ENCODE measurements at places on chromosomes 5 and 9.

DNA sequence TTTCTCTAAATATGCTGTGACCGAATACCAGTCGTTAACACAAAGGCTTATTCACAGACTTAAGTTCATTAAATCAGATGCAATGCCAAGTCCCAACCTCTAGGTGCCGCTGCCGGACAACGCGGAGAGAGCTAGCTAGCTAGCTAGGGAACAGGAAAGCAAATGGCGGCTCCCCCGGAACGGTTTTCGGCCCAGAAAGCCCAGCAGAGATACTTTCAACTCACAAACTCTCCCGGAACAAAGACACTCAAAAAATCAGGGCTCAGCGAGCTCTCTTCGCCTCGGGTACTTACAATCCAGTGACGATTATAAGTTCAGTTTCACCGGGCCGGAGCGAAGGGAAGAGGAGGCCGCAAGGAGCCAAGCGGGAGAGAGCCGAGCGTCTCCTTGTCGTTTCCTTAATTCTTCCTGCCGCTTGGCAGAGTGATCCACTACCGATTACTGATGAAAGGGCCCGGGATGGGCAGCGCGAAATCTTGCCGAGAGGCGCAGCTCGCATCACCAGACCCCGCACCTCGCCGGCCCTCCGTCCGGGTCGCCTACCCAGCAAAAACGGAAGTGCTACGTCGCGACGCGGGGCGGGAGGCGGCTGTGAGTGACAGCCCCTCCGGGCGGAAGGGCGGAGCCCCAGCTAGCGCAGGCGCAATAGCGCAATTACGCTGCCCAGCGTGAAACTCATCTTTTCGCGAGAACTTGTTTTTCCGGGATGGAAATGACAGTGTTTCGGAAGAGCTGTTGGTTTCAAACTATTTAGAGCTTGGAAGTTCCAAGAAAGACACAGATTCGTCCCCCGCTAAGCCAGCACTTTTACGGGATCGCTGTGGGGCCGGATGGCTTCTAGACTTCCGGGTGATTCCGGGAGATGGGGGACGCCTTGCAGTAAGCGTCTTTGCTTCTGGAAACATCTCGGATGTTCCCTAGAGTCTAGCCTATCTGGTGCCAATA is at the start of gene TAF7:
Gene TAF7, minus strand, starts transcription at position 560 of the 945 bp plus-strand sequence. CDS start 740 bp downstream, outside the sequence.
- peak; percentile 96 for DNase-seq

GRCh38 chr9:73683862-73684591 is 532.4 kb downstream of the ANXA1 start:
- peak; percentile 47 for DNase-seq

GRCh38 chr5:38286002-38286401 is 27.6 kb downstream of the EGFLAM start:
- no peak for DNase-seq

- peak; percentile 17 for DNase-seq
Measured at GRCh38 chr9:27421577-27421976, 102.5 kb upstream of the IFNK start.

- peak; percentile 26 for DNase-seq
Measured at GRCh38 chr9:95874303-95874988, 1.0 kb upstream of the ERCC6L2 start.

- no peak for DNase-seq
Measured at GRCh38 chr5:67686746-67687145, 490.1 kb upstream of the CD180 start.

GRCh38 chr5:88695232-88695631 is 187.8 kb downstream of the MEF2C start:
- no peak for DNase-seq

GRCh38 chr5:36236801-36237200 is 4.9 kb downstream of the NADK2 start:
- no peak for DNase-seq

DNA sequence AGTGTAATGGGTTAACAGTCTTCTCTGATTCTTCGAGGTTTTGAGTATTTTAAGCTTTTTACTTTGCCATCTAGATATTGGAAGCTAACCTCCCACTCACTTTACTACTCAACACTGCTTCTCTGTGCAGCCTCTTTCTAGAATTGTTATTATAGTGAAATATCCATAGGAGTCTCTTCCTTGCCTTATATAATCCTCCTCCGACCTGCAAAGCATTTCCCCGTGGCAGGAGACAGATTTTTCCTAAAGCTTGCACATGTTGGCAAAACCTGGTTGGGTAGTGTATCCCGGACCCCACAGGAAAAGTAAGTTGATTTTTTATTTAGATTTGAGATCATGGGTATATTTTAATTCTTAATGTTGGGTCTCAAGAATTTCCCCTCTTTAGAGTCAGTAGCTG is 249.1 kb downstream of the CD180 start:
- no peak for DNase-seq

GRCh38 chr9:127981559-127982121 is 851 bp upstream of the EEIG1 start:
- no peak for DNase-seq

- no peak for DNase-seq
Measured at GRCh38 chr5:10214041-10214440, 35.6 kb downstream of the ATPSCKMT start.

DNA sequence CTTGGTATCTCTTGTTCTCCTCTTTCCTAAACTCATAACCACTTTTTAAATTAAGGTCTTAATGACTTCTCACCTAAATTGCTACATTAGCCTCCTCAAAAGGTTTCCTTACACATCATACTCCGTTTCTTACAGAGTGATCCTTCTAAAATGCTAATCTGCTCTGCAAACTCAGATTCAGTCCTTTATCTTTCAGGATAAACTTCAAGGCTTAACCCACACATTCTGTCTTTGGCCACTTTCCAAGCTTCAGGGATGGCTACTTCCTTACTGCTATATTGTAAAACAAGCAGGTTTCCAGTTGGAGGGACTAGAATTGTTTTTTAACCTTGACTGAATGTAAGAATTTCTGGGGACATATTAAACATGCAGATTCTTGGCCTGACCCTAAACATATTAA is 105.5 kb upstream of the CHD1 start:
- DNase-seq = peak; percentile 53

DNA sequence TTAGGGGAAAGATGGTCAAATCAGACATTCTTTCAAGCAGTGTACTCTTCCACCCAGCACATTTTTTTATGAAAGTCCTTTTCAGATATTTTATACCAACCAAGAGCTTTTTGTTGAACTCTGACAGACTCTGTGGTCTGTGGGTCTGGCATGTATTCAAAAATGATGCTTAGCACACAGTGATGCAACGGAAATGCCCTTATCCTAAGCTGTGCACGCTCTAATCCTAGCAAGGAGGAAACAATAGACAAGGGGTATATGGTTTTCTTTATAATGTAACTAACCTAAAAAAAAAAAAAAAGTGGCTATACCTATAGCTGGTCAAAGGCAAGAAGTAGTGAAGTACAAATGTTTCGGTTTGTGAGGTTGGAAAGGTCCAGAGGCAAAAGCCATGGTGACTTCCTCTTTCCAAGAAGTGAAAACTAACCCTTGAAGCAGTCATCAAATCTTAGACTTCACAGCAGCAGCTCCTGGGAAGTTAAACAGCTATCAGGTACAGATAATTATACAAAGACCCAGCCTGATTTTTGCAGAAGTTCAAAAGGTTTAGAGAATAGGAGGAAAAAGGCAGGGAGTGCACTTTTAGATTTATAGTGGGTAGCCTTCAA is 82.5 kb downstream of the SEMA6A start:
- DNase-seq = peak; percentile 54

- DNase-seq = no peak
Measured at GRCh38 chr5:2164586-2164985, 281.9 kb upstream of the IRX4 start.

- DNase-seq = no peak
Measured at GRCh38 chr5:180815293-180815917, 12.8 kb upstream of the MGAT1 start.

- peak; percentile 88 for DNase-seq
Measured at GRCh38 chr9:115164511-115164974, 46.6 kb upstream of the TNC start.

GRCh38 chr9:114156657-114157421 is 1.5 kb downstream of the COL27A1 start:
- DNase-seq = no peak

GRCh38 chr5:164763206-164763605 is 1257.8 kb downstream of the MAT2B start:
- no peak for DNase-seq

DNA sequence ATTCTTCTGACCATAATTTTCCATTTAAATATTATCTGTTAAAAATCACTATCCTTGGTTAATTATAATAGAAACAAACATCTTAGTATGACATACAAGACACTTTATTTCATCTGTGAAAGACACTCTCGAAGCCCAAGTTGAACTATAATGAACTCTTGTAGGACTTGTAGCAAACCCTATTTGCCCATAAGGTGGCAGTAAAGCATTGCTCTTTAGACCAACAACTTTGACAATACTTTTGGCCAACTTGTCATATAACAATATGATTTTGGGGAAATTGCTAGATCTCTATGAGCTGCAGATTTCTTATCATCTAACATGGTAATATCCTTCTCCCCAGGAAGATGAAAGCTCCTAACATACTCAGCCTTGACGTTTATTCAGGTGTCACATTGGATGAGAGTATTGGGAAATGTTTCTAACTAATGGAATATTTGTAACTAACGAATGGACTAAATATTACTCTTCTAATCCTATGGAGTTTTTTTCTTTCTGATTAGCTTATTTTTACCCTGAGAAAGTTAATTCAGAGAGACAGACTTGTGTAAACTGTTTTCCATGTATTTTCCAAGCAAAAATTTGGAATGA is 11.0 kb downstream of the SPINK14 start:
- peak; percentile 81 for DNase-seq

DNA sequence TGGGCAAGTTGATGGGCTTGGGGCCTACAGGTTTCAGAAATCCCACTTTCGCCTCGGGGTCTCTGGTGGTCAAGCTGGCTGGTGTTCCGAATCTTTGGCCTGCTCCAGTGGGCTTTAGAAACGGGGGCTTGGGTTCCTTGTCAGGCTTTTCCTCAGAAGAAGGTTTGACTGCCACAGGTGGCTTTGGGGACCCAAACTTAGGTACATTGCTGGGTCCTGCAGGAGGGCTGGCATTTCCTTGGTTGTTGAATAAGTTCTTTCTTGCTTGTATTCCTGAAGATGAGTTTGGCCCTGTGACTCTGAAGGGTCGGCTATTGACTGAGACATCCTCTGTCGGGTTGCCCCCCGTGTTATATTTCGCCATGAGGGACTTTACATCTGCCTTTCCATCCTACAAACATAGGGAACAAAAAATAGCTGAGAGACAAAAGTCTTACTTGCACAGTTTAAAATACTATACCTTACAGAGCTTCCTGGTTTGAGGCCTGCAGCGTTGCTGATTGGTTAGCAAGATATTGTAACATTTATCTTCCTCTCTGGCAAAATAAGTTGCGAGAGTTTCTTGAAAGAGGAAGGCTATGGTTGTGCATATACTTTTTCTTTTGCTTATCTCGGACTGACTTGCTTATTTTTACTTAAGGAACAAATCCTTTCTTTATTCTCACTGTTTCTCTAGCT is 16.6 kb downstream of the FYB1 start:
- DNase-seq = no peak

DNA sequence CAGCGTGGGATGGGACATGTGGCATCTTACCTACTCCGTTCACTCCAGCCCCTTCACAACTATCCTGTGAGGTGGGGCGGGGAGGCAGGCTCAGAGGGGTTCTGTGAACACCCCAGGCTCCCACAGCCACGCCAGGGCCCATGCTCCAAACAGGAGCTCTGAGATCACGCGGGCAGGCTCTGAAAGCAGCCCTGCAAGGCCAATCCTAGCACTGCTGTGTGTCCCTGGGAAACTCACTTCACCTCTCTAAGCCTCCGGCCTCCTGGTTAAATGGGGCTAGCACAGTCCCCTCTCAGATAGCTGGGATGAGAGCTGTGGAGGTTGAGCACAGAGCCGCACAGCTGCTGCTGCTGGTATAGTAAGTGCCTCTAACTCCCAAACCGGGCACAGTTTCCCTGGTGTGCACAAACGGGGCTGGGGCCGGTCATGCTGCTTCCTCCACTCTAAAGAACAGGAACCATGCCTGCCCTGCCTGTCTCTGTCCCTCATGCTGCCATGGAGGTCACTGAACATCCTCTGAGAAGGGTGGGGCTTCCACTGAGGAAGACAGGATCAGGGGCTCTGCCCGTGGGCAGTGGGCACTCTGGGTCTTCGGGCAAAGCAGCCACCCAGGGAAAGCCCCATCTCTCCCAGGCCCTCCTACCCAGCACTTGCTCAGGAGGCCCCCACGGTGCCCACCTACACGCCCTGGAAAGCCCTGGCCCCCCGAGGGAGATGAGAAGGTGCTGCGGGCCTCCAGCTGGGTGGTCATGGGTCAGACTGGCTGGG is 13.0 kb upstream of the ASS1 start:
- no peak for DNase-seq

- no peak for DNase-seq
Measured at GRCh38 chr9:25260046-25260445, 418.2 kb downstream of the TUSC1 start.

- DNase-seq = no peak
Measured at GRCh38 chr5:79963261-79964061, 27.6 kb downstream of the MTX3 start.

GRCh38 chr5:172779691-172780341 is 8.8 kb upstream of the DUSP1 start:
- no peak for DNase-seq

DNA sequence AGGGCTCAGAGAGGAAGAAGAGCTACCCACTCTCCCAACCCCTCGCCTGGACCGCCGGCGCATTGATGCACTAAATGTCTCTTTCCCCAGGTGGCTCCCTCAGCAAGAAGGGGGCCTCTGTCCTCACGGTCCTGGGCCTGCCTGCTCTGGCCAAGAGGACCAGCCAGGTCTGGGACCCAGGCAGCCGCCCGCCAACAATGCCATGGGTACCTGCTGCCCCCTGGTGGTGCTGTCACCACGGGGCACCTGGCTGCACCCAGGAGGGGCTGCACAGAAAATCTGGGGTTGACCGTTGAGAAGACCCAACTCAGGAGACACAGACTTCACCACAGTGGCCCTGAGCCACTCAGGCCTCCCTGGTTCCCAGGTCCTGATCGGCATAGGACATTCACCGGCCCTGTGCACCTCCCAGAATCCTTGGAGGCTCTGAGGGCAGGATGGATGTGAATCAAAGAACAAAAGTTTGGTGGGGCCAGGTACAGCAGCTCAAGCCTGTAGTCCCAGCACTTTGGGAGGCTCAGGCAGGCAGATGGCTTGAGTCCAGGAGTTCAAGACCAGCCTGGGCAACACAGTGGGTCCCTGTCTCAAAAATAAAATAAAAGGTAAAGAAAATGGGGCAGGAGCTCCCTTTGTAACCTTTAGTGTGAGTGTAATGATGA is 2.4 kb upstream of the VAV2 start:
- peak; percentile 66 for DNase-seq

DNA sequence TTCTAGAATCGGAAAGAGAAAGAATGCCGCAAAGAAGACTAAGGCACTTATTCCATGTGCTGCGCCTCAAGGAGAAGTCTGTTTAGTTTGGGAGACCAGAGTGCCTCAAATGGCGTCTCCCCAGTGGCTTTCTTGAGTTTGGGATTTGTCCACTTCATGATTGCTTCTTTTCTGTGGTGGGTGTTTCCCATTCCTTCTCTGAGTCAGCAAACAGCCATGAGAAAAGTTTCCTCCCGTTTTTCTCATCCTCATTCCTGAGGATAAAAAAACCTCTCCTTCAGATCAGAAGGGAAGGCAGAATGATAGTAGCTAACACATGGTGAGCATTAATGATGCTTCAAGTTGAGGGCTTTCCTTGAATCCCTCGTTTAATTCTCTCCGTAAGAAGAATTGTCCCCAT is 275.9 kb upstream of the WWC1 start:
- no peak for DNase-seq

GRCh38 chr5:91297994-91298393 is 85.1 kb downstream of the ARRDC3 start:
- DNase-seq = no peak

All from LoVo (cell line).